Right cardiac atrium (tissue), 5 donors: ENCODE measurements at places on chromosomes 6 and 20. TPM values are rescaled to one million over a fixed set of nuclear protein-coding genes. Genes with fewer than 3 reads are reported as not detected.

DNA sequence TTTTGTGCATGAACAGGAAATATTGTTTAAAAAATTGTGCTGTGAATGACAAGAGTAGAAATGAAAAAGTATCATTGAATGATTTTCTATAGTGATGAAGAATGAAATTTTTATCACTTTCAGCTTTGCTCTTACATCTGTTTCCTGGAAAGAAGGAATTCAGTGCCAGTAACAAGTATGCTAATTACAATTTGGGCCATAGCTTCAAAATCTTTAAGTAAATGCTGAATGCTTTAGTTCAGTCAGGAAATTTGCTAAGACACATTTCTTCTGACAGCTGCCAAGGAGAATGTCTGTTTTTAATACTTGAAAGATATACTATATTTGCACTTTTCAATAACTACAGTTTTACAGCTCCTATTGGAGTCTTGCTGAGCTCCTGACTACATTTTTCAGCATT lies 203.7 kb upstream of the RSPO3 start:
- no peak for DNase-seq

DNA sequence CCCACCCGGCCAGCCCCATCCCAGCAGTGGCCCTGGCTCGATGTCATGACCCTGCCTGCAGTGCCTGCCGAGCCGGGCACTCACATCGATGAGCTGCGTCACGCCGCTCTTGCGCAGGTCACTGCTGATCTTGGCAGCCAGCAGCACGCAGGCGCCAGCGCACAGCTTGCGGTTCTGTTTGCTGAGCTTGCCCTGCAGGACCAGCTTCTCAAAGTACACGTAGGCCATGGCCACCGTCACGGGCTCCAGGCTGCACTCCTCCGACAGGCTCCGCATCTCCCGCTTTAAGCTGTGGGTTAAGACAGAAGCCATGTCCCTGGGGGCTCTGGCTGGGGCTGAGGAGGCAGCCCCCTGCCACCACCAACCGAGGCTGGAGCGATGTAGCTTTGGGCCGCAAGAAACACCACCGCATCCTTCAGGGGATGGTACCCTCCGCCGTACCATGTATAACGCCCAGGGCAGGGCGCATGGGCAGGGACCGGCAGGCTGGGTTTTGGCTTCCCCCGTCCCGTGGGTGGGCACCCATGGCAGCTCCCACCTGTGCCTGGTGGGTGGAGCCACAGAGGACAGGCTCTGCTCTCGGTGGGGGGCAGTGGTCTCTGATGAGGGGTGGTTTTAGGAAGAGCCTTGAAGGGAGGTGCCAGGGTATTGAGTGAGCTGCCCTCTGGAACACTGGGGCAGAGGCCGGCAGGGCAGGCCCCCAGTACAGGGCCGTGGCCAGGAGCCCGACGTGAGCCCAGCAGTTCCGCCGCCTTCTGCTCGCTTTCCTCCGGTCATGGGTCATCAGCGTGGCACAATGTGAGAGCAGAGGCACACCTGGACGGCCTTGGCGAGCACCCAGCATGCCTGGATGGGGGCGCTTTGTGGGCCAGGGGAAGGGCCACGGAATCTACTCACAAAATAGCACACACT lies 4.5 kb downstream of the RPS21 start:
- no peak for DNase-seq

GRCh38 chr6:140636271-140636907 lies 1261.9 kb upstream of the CITED2 start:
- no peak for DNase-seq

- DNase-seq = no peak
Observed at GRCh38 chr20:32278199-32278643, 770 bp downstream of the KIF3B start.

- DNase-seq = no peak
Observed at GRCh38 chr20:13791540-13792459, 7.0 kb downstream of the NDUFAF5 start.

SGK1 gene
- 50.4 TPM for total RNA-seq
